ENCODE measurements at places on chromosomes 7 and 10. TPM values are rescaled to one million over a fixed set of nuclear protein-coding genes. Genes with fewer than 3 reads are reported as not detected.

DENND11 gene
- 6.5 TPM for total RNA-seq

MBL2 gene
- total RNA-seq: not detected

CYP26A1 gene
- total RNA-seq: not detected

SLIT1 gene
- total RNA-seq: not detected

ZNF394 gene
- 48.3 TPM for total RNA-seq

ATAD1 gene
- total RNA-seq: 41.9 TPM

ZDHHC4 gene
- total RNA-seq: 43.8 TPM

CCDC126 gene
- total RNA-seq: 12.3 TPM

PNLIPRP1 gene
- total RNA-seq: not detected

ZPBP gene
- total RNA-seq: not detected

OR9A2 gene
- total RNA-seq: not detected

TMEM270 gene
- not detected for total RNA-seq

ABCC2 gene
- 1.3 TPM for total RNA-seq

PUS7 gene
- 28.2 TPM for total RNA-seq

OPN4 gene
- not detected for total RNA-seq

CCDC146 gene
- 2.2 TPM for total RNA-seq

PNLIPRP2 gene
- total RNA-seq: not detected

ZNF804B gene
- not detected for total RNA-seq

LIPK gene
- not detected for total RNA-seq

MRLN gene
- not detected for total RNA-seq

Measured in hair follicle dermal papilla cell (primary cell).